ENCODE measurements at places on chromosomes 3 and 15.

DNA sequence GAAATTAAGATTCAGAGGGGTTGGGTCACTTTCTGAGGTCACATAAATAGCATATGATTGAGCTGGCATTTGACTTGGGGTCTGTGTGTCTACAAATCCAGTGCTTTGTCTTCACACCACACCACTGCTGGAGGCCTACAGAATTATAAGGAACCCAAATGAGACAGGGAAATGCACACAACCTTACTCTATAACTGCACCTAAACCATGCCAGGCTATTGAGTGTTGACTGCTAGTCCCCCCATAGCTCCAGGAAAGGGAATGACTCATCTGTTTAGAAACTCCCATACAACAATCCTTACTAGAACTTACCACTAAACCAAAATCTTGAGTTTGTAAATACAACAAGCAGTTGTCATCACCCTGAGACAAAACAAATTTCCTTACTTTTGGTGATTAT is 16.9 kb upstream of the TSC22D2 start:
- DNase-seq = no peak

GRCh38 chr15:32649342-32649741 is 7.8 kb downstream of the SCG5 start:
- no peak for DNase-seq

DNA sequence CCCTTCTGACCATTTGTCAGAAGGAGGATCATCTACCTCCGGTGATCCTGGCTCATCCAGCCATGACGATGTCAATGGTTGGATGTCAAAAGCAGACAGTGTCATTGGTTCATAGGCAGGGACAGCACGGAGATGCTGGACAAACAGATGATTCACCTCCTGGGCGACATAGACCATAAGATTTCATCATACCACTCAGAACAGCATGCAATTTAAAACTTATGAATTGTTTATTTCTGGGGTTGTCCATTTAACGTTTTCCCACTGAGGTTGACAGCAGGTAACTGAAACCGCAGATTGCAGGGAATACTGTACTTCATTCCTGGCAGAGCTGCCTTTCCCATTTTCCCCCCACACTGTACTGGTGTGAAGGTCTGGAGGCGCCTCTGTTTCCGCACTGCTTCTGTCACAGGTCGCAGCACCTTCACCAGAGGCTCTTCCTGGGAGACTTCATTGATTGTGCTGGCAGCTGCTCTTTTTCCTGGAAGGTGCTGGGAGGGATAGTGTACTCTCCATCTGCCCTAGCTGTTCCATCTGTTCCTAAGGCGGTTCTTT is 32.5 kb upstream of the TMOD3 start:
- DNase-seq = no peak

GRCh38 chr3:10474275-10474646 is 31.1 kb downstream of the ATP2B2 start:
- DNase-seq = no peak

DNA sequence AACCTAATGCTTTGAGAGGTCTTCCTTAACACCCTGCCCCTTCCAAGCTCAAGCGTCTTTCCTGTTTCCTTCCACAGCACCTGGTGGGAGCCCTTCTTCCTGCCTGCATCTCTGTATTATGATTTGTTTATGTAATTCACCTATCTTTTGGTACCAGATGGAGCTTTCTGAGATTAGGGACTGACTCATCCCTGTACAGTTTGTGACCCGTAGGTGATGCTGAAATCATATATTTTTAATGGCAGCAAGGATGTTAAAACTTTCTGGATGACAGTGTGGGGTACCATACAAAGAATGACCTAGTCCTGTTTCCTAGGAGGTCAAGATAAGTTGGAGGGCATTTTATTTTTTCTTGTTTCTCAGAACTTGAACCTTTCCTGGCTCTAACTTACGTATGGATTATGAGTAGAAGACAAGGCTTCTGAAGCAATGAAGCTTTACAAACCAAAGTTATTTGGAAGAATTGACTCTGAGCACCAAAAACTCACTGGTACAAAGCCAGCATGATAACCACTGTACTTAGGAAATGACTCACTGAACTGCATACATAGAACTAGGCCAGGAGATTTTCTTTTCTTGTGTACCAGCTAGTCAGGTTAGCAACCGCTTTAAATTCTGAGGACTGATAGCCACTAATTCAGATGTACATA is 46.6 kb downstream of the HHLA2 start:
- DNase-seq = no peak

DNA sequence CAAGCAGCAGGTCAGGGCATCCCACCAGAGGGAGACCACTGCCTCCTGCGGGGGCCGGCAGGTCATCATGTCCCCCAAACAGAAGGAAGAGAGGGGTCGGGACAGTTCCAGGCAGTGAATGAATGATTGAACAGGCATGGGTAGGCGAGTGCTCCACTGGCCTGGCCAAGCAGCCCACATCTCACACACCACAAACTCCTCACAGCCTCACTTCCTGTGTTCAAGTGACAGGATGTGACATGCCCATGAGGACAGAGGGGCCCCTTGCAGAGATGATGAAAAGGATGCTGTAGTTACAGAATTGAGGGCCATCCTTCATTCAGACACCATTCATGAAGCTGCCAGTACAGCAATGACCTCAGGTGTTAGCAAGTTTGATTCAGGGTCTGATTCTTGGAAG is 3.7 kb downstream of the IQSEC1 start:
- no peak for DNase-seq

DNA sequence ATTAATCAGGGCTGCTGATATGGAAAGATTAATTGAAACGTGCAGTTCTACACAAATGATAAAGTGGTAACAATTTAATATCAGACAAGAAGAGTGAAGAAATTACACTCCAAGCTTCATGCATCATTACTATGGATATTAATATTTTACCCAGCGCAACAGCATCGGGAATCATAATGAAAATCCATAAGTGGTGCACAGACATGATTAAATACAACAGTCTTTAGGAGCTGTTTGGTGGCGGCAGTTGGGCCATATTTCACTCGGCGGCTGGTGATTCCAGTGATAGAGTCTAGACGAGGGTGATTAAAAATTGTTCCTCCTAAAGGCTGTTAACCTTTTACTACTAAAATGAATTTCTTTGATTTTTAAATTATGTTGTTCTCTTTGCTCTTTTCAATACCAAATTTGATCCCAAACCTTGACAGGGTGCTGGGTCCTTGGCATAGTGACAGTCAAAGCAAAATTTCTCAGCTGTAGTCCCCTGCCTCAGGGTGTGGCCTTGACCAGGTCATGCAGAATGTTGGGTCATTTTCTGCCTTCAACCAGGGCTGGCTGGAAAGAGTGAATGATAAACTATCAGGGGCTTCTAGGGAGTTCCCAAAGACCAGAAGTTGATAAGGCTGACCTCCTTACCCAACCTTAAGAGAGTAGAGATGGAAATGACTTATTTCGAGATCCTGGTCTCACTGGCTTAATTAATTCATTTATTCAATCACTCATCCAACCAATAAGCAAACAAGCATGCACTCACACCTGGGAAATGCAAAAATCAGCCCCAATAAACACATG is 392.0 kb downstream of the IL20RB start:
- no peak for DNase-seq

- DNase-seq = no peak
These were observed 209.0 kb downstream of the MYRIP start for GRCh38 chr3:40018369-40018768.

- no peak for DNase-seq
These were observed 61.4 kb downstream of the MFSD1 start for GRCh38 chr3:158863247-158863646.

DNA sequence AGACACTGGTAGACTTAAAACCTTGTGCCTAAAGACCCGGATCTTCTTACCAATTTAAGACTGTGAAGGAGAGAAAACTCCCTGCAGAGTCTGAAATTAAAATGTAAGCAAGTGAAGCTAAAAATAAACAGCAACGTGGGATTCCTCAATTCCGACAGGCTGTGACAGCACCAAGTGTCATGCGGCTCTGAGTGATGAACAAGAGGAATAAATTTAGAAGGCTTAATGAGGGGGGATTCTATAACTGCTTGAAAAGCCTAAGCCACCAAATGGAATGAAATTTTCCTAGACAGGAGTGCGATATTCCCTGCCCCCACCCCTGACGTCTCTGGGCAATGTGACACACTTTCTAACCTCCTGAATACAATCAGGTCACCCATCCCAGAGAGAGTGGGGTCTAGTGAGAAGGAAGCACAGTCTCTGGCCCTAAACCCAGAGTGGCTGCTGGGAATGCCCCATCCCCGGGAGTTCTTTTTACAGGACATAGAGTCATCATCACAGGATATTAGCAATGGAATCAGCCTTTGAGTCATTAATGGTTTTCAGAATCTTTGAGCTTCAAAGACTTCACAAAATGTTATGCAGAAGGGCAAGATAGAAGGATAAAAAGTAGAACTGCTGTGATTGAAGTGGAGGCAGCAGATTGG is 114.3 kb downstream of the EDEM1 start:
- DNase-seq = no peak

- no peak for DNase-seq
These were observed 101.7 kb upstream of the COL8A1 start for GRCh38 chr3:99536555-99537314.

DNA sequence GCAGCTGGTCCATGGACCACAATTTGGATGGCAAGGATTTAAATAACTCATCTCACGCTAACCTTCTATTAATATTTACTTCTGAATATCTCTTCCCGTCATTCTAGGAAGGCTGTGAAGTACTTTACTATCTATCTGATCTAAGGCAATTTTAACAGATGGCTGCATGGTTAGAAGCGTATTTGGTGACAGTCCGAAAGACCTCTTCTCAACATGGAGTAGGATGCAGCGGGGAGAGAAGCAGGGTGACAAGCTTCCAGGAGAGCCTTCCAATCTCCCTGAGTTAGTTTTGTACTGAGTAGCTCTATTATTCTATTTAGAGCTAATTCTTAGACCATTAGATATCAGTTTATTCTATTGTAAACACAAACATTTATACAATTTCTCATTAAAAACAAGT is 309.4 kb downstream of the PLCL2 start:
- DNase-seq = no peak

DNA sequence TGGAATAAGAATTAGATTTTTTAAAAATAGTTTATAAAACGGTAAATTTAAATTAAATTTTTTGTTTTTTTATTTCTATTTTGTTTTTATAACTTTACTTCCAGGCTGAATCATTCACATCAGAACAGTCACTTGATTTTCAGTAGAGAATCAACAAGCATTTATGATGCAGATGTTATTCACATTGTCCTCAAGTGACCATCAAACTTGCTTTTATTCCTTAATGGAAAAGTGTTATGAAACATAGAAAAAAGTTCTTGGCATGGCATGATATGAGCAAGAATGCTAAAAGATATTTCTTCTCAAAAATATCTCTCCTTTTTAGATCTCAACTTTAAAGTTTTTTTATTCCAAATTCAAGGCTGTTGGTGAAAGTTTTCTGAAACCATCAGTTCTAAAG is 70.9 kb upstream of the TGFBR2 start:
- no peak for DNase-seq

DNA sequence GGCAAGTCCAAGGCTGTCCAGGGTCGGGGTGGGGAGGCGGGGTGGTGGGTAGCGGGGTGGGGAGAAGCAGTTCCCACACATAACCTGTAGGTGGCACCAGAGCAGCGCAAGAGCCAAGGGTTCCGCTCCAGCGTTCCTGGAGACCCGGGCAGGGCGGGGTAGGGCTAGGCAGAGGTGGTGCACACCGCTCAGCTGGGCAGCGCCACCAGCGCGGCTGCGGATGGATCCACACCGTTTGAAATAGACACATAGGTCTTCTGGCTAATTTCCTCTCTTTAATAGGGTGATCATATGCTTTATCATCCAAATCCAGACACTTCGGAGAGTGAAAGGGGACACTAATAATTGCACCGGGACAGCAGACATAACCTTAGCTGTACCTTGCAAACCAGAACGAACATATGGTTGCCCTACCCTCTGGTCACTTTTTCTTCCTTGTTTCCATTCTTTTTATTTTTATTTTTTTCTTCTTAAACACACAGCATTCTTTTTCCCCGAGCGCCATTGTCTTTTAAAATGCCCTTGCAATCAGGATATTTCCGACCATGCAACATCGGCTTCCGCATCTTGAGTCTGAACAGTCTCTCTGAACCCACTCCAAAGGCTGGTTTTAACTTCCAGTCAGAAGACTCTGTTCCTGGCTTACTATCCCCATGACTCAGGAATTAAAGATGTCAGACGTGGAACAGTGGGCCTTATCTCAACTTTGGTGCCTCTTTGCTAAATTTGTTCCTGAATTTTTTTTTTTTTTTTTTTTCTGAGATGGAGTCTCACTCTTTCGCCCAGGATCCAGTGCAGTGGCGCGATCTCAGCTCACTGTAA is 12.5 kb upstream of the ZSCAN2 start:
- peak; percentile 82 for DNase-seq

- DNase-seq = no peak
These were observed 24.0 kb upstream of the HGD start for GRCh38 chr3:120705884-120706582.

DNA sequence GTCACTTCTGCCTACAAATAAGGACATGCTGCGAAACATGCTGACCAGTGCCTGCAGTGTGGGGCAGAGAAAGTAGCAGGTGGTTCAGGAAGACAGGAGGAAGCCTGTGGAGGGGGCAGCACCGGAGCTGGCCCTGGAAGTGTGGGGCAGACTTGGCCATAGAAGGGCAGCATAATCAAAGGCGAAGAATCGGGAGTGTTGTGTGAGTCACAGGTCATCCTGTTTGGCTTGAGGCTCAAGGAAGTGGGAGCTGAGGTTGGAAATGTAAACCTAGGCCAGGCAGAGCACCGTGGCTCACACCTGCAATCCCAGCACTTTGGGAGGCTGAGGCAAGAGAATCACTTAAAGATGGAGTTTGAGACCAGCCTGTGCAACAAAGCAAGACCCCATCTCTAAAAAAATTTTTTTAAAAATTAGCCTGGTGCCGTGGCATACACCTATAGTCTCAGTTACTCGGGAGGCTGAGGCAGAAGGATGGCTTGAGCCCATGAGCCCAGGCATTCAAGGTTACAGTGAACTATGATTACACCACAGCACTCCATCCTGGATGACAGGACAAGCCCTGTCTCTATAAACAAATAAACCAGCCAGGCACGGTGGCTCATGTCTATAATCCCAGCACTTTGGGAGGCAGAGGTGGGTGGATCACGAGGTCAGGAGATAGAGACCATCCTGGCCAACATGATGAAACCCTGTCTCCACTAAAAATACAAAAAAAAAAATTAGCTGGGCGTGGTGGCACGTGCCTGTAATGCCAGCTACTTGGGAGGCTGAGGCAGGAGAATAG is 54.0 kb downstream of the FAM43A start:
- no peak for DNase-seq

DNA sequence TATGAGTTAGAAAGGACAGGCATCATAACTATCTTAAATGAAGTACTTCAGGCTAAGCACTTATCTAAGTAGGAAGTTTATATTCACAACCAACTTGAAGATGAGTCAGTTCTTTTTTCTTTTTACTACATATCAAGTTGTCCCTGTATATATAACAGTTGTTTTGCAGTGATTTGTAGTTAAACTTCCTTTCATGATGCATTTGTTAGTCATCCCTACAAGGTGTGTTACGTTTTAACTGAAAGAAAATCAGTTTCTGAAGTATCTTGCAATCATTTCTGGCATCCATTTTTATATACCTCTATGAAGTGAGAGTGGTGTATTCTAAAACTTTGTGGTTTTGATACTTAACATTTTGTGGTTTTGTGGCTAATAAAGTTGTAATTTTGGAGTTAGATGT is 46.1 kb downstream of the ZFAND6 start:
- DNase-seq = no peak

- no peak for DNase-seq
These were observed 428.4 kb upstream of the MDFIC2 start for GRCh38 chr3:70740872-70741271.
